DMS79 (cell line): ENCODE measurements at places on chromosomes 4 and X.

- no peak for DNase-seq
These were observed 16.8 kb downstream of the POLR2B start for GRCh38 chr4:56995525-56995924.

- DNase-seq = no peak
These were observed 837.9 kb upstream of the LCORL start for GRCh38 chr4:18859468-18859867.

- DNase-seq = no peak
These were observed 12.7 kb downstream of the TKTL1 start for GRCh38 chrX:154308108-154308946.

GRCh38 chrX:2336181-2336580 is 164.6 kb downstream of the DHRSX start:
- DNase-seq = no peak

DNA sequence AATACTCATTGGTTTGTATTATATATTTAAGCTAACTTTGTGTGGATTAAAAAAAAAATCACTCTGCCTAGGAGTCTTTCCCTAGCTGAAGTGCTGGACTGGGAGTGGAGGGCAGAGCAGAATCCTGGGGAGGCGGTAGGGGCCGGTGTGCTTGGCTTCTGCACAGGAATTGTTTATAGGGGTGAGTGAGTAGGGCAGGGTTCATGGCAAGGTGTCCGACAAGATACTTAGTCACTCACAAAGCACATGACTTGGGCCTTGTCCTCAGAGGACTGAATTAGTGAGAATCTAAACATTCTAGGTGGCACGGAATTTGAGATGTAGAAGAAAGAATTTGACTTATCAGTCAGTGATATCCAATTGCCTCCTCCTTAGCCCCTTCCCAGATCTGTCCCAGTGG is 32.2 kb downstream of the FNIP2 start:
- DNase-seq = no peak
